Cerebellum (tissue), 4 donors: ENCODE measurements at places on chromosomes 4 and X. TPM values are rescaled to one million over a fixed set of nuclear protein-coding genes. Genes with fewer than 3 reads are reported as not detected.
A peak's percentile ranks its signal among the peaks of the same experiment; 100 is the strongest.

DNA sequence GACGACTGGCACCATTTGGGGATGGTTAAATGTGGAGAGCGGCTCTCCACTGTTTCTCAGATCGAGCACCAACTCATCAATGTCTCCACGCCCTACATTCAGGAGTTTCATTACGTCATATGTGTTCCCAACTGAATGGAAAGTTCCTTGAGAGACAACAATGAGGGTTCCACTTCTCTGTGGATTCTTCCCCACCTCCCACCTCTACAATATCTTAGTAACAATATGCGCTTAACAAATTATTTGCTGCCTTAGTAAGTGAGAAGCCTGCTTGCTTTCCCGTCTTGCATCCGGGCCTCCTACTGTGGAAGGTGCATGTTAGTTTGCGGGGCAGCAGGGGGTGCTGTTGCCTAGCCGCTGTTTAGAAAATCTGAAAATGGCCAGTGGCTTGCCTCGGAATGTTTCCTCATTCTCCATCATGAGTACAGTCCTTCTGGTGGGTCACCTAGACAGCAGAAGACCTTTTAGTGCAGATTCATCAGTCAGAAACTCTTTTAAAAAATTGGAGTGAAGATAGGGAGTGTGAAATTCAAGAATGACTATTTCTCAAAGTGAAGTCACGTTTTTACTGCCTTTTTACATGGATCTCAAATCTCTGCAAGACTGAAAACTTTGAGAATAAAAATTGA lies 55.7 kb downstream of the PHOX2B start:
- peak; percentile 3 for DNase-seq

ARR3 gene
- total RNA-seq, result not detected

- no peak for DNase-seq
Observed at GRCh38 chrX:131951166-131951565, 71.9 kb upstream of the STK26 start.

- DNase-seq, result no peak
Observed at GRCh38 chr4:132056496-132056895, 1092.6 kb upstream of the PCDH10 start.

NAP1L5 gene
- 28.4 TPM for total RNA-seq

- DNase-seq, result no peak
Observed at GRCh38 chr4:3648731-3649130, 116.5 kb upstream of the LRPAP1 start.

DNA sequence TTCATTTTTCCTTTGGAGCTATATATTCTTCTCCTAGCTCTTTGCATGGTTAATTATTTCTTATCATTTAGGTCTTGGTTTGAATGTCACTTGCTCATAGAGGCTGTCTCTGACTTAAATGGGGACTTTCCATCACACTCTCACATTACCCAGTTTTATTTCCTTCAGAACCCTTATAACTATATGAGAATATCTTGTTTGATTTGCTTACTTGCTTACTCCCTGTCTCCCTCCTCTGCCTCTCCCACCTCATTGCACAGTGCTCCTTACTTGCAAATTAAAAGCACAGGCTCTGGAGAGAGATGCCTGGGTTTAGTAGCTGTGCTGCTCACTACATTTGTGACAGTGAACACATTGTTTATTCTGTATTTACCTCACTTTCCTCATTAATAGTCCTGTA lies 174.6 kb downstream of the SOWAHB start:
- DNase-seq, result no peak

DNA sequence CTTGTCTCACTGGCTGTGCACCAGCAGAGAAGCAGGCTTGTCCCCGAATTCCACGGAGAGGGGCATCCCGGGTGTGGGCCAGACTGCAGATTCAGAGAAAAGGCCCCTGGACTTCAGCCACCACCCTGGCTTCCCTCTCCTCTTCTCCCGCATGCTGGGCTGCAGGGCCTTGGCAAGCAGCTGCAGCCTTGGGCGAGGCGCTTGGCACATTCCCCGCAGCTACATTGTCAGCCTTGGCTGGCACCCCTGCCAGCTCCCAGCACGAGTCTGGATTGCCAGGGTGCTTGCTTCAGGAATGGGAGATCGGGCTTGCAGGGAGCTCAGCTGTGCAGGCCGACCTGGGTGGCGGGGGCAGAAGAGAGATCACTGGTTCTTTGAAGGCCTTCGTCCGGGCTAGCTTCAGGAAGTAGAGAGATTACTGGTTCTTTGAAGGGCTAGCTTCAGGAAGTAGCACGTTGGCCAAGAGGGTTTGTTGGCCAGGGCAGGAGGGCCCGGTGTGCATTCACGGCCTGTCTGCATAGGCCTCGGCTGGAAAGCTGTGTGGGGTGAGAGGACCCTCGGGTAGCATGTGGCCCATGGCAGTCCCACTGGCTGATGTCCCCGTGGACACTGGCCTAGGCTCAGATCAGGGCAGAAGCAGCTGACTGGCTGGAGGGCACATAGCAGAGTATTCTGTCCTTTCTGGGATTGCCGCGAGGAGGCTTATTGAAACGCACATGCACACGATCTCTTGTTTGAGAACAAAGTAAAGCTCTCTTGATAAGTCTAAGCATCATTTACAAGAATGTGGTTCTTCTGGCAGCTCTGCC lies 2.7 kb downstream of the ABCD1 start:
- peak; percentile 54 for DNase-seq

- DNase-seq, result no peak
Observed at GRCh38 chr4:65126200-65126599, 544.1 kb downstream of the EPHA5 start.

DNA sequence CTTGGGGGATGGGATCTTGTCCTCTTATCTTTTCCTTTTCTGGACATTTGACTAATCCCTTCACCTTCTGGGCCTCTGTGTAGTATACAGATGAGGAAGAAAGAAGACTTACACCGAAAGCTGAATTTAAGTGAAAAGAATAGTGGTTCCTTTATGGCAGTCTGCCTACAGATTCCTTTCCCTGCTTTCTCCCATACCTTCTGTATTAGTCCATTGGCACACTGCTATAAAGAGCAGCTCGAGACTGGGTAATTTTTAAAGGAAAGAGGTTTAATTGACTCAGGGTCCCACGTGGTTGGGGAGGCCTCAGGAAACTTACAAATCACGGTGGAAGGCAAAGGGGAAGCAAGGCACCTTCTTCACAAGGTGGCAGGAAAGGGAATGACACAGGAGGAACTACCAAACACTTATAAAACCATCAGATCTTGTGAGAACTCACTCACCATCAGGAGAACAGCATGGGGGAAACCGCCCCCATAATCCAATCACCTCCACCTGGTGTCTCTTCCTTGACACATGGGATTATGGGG lies 34.0 kb upstream of the CD38 start:
- DNase-seq, result no peak

DNA sequence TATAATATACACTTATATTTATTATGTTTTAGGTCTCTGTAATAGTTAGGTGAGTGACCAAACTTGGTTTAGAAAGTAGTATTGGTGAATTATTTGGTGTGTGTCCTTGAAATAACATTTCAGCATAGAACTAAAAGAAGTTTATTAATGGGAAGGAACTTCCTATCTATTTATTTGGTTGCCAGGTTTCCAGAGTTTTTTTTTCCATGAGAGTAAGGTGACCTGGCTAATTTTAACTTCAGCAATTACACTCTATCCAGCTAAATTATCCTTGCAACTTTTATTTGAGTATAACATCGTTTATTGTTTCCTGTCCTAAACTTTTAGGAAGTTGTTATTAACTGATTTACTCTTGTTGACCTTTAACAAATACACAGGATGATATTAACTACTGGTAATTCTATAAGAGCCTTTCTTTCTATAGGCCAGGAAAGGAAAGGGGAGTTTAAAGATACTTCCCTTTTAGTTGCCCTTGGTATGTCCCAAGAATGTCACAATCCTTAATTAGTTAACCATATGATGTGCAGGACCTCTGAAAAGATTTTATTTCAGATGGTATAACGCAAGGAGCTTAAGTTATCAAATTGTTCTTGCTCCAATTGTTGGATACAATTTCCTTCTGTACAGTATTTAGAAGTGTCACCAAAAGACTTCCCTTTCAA lies 18.9 kb downstream of the PRDM8 start:
- no peak for DNase-seq

- DNase-seq, result no peak
Observed at GRCh38 chr4:112759313-112759712, 122.4 kb downstream of the LARP7 start.

DNA sequence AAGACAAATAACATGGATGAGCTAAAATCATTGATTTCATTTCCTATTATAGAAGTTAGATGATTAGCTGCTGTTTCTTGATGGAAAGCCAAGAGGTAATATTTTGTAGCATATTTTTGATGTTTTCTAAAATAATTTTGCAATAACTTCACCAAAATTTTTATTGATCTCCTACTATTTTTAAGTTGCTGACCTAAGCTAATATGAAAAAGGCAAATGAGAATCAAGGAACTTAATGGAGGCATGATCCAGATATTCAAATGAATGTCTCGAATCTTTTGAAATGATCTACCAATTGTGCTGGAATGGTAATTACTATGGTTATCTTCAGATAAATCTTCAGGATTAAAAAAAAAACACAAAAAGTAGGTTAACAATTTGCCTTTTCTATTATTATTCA lies 1591.4 kb upstream of the PCDH7 start:
- DNase-seq, result no peak
